ENCODE measurements at places on chromosomes 2 and 18.

DNA sequence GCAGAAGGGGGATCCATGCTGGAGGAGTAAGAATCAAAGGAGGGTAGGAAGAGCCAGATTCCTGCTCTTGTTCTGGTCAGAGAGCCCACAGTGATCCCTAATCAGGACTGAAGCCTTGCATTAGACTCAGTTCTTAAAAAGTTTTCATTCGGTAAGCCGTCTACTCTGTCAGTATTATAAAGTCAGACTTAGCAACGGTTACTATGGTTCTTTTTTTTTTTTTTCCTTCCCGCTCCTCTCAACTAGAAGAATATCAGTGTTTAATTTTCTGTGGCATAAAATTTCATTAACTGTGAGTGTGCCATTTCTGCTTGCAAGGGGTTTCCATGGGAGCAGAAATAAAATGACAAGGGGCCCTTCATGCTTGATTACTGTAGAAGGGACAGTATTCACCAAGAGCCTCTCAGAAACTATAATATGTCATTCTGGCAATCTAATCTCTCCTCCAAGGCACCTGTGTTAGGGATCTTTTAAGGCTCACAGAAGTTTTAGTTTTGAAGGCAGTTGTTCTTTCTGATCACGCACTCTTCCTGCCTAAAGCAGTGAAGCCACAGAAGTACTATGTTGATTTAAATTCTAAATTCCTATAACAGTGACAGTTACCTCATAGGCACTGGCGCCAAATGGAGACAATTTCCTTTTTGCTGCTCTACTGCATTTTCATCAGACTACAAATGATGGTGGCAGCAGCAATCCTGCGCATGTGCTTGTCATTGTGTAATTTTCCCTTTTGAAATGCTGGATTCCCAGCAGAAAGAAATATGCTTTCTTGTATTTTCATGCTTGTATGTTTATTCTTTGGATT lies 57.0 kb downstream of the OSBPL6 start:
- DNase-seq, result no peak

GRCh38 chr18:55256226-55256928 lies 297.1 kb upstream of the CCDC68 start:
- DNase-seq, result no peak

GRCh38 chr2:41061356-41061755 lies 609.5 kb upstream of the SLC8A1 start:
- DNase-seq, result no peak

DNA sequence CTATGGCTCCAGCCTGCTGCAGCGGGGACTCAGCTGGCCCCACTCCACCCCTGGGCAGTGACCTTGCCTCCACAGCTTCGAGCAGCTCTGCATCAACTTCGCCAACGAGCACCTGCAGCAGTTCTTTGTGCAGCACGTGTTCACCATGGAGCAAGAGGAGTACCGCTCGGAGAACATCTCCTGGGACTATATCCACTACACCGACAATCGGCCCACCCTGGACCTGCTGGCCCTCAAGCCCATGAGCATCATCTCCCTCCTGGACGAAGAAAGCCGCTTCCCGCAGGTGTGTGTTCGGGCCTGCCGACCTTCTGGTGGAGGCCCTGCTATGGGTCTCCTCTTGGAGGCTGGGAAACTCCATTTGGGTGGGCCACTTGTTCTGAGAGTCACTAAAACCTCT lies 48.6 kb downstream of the MYO7B start:
- no peak for DNase-seq

GRCh38 chr2:16726147-16726546 lies 60.5 kb upstream of the CYRIA start:
- no peak for DNase-seq

DNA sequence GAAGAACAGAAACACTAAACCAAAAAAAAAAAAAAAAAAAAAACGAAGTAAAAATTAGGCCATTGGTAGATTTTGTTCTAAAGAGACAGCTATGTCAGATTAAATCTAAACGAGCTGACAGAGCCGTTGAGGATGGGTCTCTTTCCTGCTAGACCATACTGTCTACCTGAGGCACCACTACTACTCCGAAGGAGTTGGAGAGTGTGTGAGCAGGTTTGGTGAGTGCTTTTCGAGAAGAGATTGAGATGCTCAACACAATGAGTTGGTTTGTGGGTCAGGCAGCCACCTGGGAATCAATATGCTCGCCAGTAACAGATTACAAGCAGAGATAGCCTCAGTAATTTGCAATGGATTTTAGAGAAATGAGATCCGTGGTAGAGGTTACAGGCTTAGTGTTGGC lies 281.5 kb upstream of the EPAS1 start:
- no peak for DNase-seq

DNA sequence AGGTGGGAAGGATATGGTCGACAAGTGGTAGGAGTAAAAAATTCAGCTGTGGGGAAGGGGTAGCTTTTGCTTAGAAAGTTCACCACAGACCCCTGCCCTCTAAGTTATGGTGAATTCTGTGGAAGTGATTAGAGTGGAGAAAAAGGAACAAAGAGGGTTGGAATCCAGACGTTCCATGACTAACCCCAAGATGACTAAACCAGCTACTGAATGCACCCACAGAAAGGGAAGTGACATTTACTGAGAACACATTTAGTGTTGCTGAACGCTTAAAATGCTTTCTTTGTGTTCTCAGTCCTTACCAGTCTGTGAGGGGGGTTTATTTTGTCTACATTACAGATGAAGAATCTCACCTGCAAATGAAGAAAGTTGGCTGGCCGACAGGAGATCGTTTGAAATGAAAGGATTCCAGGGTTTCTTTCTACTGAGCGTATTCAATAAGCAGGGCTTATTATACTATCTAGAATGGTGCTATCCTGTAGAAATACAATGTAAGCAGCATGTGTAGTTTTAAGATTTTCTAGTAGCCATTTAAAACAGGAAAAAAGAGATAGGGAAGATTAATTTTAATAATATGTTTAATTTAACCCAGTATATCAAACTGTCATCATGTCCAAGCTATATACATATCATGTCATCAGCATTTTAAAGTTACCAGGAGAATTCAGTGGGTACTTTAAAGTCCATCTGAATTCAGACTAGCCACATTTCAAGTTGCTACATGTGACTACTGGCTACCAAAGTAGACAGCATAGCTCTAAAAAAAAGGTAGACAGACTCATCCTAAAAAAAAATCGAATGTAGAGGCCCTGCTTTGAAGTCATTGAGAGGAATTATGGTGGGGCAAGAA lies 60.1 kb downstream of the LIMS1 start:
- DNase-seq, result no peak

DNA sequence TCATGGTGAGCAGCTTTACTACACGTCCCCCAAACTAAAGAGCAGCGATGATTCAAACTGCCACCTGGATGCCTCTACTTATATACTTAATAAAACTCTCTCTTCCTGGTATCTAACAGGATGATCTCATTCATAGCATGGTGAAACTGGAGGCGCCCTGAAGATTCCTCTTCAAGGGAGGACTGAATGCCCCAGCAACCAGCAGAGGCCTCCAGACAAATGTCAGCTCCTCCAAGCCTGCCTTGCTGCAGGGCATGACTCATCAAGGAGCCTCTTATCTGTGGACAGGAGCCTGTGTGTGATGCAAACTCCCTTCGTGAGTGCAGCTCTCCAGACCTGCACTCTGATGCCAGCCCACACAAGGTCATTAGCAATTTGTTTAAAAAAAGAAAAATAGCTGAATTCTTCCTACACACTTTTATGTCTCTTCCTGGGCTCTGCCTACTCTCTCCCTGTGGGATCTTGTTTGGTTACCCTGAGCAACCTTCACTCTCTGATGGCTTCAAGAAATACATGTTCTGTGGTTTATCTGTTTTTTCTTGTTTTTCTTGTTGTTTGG lies 30.2 kb downstream of the LONRF2 start:
- DNase-seq, result peak; percentile 69

GRCh38 chr2:128291844-128292598 lies 26.6 kb downstream of the HS6ST1 start:
- no peak for DNase-seq

- no peak for DNase-seq
Measured at GRCh38 chr18:36281936-36282335, 15.6 kb upstream of the FHOD3 start.

All from mesothelial cell of epicardium (in vitro differentiated cells).